ENCODE measurements at places on chromosomes 5 and 9. TPM values are rescaled to one million over a fixed set of nuclear protein-coding genes. Genes with fewer than 3 reads are reported as not detected.

DNA sequence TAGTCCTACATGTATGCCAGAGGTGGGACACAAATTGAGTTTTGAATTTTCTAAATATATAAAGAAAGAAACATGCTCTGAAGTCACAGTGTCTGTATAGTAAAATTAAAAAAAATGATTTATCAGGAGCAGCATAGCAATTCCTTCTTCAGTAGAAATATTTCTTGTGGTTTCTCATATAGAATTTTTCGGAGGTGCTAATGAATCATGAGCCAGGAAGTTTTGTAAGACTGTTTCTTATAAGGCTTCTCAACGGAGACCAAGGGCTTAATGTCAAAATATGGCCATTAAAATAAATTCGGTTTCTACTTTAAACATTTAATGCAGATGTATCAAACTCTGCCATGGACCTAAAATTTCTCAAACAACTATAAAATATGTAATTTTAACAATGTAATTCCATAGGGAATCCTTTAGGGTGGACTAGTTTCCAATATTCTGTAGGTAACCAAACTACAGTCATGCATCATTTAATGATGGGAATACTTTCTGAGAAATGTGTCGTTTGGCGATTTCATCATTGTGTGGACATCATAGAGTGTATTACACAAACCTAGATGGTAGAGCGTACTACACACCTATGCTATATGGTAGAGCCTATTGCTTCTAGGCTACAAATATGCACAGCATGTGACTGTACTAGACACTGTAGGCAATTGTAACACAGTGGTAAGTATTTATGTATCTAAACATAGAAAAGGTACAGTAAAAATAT is 66.3 kb downstream of the ANKRD55 start:
- no peaks in the 10 kb centered on the region for H3K36me3 ChIP-seq
- H3K27me3 ChIP-seq, result no peaks in the 10 kb centered on the region
- no peak overlapping the region for H3K4me3 ChIP-seq
- peaks cover 11% of the 10 kb centered on the region for H3K4me1 ChIP-seq

DNA sequence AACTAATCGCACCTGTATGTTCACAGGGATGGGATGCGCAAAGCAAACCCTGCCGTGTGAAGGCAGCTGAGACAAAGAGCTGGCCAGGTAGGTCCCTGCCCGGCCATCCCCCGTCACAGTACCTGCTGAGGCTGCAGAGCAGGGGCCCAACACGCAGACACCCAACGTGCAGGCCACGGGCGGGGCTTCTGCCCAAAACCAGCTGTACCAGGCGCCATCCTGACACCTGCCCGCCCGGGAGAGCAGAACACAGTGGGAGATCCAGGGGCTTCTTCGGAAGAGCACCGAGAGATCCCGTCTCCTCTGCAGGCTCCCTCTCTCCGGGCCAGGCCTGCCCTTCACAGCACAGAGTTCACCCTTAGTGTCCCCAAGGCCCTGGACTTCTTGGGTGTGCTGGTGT is 28.4 kb downstream of the ABO start:
- peaks cover under 1% of the 10 kb centered on the region for H3K4me1 ChIP-seq
- H3K36me3 ChIP-seq, result no peaks in the 10 kb centered on the region
- H3K4me3 ChIP-seq, result no peak overlapping the region
- no peak overlapping the region for H3K27ac ChIP-seq
- no peak for DNase-seq

GRCh38 chr5:37900692-37901091 is 60.9 kb upstream of the GDNF start:
- no peaks in the 10 kb centered on the region for H3K4me1 ChIP-seq
- H3K4me3 ChIP-seq, result no peak overlapping the region
- no peak for DNase-seq
- H3K27ac ChIP-seq, result no peak overlapping the region

- no peak for DNase-seq
- no peak overlapping the region for H3K4me3 ChIP-seq
- H3K27ac ChIP-seq, result no peak overlapping the region
Measured at GRCh38 chr9:21933281-21933680, 60.9 kb downstream of the CDKN2A start.

- peaks cover 7% of the 10 kb centered on the region for H3K4me1 ChIP-seq
- no peaks in the 10 kb centered on the region for H3K27me3 ChIP-seq
- no peak overlapping the region for H3K4me3 ChIP-seq
- peak; percentile 82 for DNase-seq
Measured at GRCh38 chr5:151164687-151165392, 7.3 kb upstream of the ANXA6 start.

DNA sequence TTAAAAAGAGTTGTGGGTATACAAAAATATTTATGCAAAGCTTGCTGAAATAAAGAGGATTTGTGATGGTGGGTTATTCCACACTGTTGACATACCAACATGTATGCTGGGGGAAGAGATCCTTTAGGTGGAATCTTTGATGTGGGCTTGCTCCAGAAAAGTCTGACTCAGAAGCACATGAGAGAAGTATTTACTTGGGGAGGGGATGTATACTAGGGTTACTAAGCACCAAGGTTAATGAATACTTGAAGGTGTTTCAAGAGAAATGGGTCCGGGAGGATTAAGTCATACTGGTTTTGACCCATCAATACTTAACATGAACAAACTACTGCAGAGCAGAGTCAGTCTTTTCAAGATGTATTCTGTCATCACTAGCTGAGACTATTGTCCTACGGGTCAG is 316.4 kb upstream of the GRIN3A start:
- H3K4me3 ChIP-seq, result no peak overlapping the region
- DNase-seq, result no peak
- H3K27ac ChIP-seq, result no peak overlapping the region
- no peaks in the 10 kb centered on the region for H3K36me3 ChIP-seq

- H3K4me1 ChIP-seq, result peaks cover 71% of the 10 kb centered on the region
- peak overlapping the region; percentile 81 for H3K27ac ChIP-seq
- no peaks in the 10 kb centered on the region for H3K27me3 ChIP-seq
- H3K4me3 ChIP-seq, result peak overlapping the region; percentile 52
- no peak for DNase-seq
Measured at GRCh38 chr5:176538230-176538988, 1.2 kb upstream of the RNF44 start.

DNA sequence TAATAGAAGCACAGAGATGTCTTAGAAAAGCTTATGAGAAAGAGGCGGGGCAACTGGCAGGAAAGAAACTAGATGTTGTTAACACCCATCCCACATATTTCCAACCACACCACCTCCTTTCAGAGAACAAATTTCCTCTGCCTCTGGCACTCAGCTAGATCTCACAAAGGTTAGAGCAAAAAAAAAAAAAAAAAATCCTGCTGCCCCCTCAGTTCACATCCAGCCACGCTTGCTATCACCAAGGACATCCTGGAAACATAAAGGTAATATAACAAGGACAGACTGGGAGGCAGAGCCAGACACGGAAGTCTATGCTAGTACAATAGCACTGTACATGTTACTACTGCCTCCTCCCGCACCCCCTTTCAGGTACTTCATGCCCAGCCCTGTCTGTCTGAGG is 238.0 kb upstream of the PTGER4 start:
- no peaks in the 10 kb centered on the region for H3K27me3 ChIP-seq
- DNase-seq, result no peak
- H3K4me3 ChIP-seq, result no peak overlapping the region

DNA sequence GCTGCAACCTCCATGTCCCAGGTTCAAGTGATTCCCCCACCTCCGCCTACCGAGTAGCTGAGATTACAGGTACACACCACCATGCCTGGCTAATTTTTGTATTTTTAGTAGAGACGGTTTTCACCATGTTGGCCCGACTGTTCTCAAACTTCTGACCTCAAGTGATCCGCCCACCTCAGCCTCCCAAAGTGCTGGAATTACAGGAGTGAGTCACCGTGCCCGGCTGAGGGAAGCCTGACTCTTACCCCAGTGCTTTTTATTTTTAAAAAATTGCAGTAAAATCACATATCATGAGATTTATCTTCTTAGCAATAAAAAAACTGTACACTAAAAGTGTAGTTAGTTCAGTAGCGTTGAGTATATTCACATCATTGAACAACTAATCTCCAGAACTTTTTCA is 105.3 kb downstream of the SLIT3 start:
- no peak overlapping the region for H3K4me3 ChIP-seq
- H3K4me1 ChIP-seq, result no peaks in the 10 kb centered on the region
- no peaks in the 10 kb centered on the region for H3K36me3 ChIP-seq
- no peaks in the 10 kb centered on the region for H3K27me3 ChIP-seq

DNA sequence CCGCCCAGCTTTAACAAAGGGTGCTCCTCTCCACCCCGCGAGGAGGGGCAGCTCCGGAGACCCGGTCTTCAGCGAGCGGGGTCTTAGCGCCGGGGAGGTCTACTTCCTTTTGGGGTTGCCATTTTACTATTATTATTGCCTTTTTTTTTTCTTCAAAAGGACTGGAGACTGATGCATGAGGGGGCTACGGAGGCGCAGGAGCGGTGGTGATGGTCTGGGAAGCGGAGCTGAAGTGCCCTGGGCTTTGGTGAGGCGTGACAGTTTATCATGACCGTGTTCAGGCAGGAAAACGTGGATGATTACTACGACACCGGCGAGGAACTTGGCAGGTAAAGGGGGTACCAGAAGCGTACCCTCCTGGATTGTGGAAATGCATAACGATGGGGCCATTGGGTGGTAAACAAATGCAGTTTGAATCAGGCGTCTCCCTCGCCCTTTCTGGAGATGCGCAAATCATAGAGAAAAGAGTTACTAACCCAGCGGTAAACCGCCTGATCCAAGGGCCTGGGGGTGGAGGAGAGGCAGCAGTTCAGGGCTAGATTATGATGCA is 1.2 kb downstream of the DAPK1 start:
- no peak for DNase-seq
- H3K4me3 ChIP-seq, result peak overlapping the region; percentile 88
- peaks cover 2% of the 10 kb centered on the region for H3K4me1 ChIP-seq
- no peak overlapping the region for H3K27ac ChIP-seq
- no peaks in the 10 kb centered on the region for H3K27me3 ChIP-seq
- H3K36me3 ChIP-seq, result no peaks in the 10 kb centered on the region

GRCh38 chr5:66987126-66987525 is 209.5 kb downstream of the CD180 start:
- no peaks in the 10 kb centered on the region for H3K4me1 ChIP-seq
- DNase-seq, result no peak
- no peak overlapping the region for H3K27ac ChIP-seq
- no peak overlapping the region for H3K4me3 ChIP-seq
- H3K27me3 ChIP-seq, result peaks cover 2% of the 10 kb centered on the region

DNA sequence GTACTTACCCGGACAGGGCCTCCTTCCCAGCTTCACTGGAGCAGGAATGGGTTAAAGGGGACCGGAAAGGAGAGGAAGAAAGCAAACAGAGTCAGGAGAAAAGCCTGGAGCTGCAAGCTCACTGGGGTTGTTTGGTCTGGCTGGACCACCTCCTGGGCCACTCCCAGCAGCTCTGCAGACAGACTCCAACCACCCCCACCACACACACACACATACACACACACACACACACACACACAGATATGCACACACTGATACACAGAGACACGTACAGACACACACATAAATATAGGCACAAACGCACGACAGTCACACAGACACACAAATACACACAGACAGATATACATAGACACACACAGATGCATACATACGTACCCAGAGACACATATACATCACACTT is 34.9 kb upstream of the SYNPO start:
- no peaks in the 10 kb centered on the region for H3K27me3 ChIP-seq
- no peaks in the 10 kb centered on the region for H3K36me3 ChIP-seq
- no peak overlapping the region for H3K27ac ChIP-seq
- H3K4me3 ChIP-seq, result no peak overlapping the region
- H3K4me1 ChIP-seq, result no peaks in the 10 kb centered on the region
- no peak for DNase-seq

Gene DBH
- 0.32 TPM for total RNA-seq

Gene PCSK1
- total RNA-seq, result not detected

Measured in T-cell (primary cell).